Sigmoid colon (tissue), 7 donors: ENCODE measurements at places on chromosomes 16 and 17. TPM values are rescaled to one million over a fixed set of nuclear protein-coding genes. Genes with fewer than 3 reads are reported as not detected.

DNA sequence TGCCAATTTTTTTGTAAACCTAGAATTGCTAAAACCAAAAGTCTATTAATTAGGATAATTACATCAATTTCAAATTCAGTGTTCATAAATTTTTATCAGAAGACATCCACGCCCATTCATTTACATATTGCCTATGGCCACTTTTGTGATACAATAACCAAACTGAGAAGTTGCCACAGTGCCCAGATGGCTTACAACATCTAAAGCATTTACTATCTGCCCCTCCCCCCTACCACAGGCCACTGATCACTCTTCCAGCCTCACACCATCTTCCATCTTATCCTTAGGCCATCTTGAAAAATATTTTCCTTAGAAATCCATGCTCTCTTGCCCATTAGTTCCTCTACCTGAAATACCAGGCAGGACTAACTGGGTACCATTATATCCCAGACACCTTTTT, 6.3 kb upstream of the PRKAR1A start:
- no peaks in the 10 kb centered on the region for H3K36me3 ChIP-seq
- no peaks in the 10 kb centered on the region for H3K27me3 ChIP-seq
- no peak overlapping the region for H3K4me3 ChIP-seq
- H3K4me1 ChIP-seq, result peaks cover 1% of the 10 kb centered on the region
- DNase-seq, result no peak

GRCh38 chr16:24332178-24332577, 76.0 kb downstream of the CACNG3 start:
- no peak overlapping the region for H3K27ac ChIP-seq
- no peaks in the 10 kb centered on the region for H3K4me1 ChIP-seq
- H3K36me3 ChIP-seq, result no peaks in the 10 kb centered on the region
- H3K27me3 ChIP-seq, result no peaks in the 10 kb centered on the region
- no peak for DNase-seq
- no peak overlapping the region for H3K4me3 ChIP-seq

GRCh38 chr16:55151561-55152305, 172.3 kb upstream of the IRX6 start:
- no peak overlapping the region for H3K4me3 ChIP-seq
- no peaks in the 10 kb centered on the region for H3K36me3 ChIP-seq
- DNase-seq, result no peak
- no peaks in the 10 kb centered on the region for H3K27me3 ChIP-seq

- no peaks in the 10 kb centered on the region for H3K27me3 ChIP-seq
- H3K4me3 ChIP-seq, result peak overlapping the region; percentile 58
- DNase-seq, result peak; percentile 79
- H3K36me3 ChIP-seq, result no peaks in the 10 kb centered on the region
- peaks cover 77% of the 10 kb centered on the region for H3K4me1 ChIP-seq
Observed at GRCh38 chr16:29815032-29815721, 775 bp upstream of the PAGR1 start.

- H3K36me3 ChIP-seq, result no peaks in the 10 kb centered on the region
- no peak overlapping the region for H3K27ac ChIP-seq
- DNase-seq, result no peak
Observed at GRCh38 chr16:12344577-12345343, 368.2 kb downstream of the SNX29 start.

DNA sequence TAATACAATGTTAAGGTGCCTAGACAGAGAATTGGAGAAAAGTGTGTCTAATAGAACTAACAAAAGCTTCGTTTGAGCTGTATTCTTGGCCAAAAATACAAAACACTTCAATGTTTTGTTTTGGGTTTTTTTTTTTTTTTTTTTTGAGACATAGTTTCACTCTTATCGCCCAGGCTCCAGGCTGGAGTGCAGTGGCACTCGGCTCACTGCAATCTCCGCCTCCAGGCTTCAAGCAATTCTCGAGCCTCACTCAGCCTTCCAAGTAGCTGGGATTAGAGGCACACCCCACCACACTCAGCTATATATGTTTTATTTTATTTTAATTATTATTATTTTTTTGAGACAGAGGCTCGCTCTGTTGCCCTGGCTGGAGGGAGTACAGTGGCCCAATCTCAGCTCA, 38.3 kb upstream of the CARMIL2 start:
- DNase-seq, result no peak
- no peaks in the 10 kb centered on the region for H3K27me3 ChIP-seq
- no peak overlapping the region for H3K27ac ChIP-seq
- peaks cover 10% of the 10 kb centered on the region for H3K36me3 ChIP-seq
- no peak overlapping the region for H3K4me3 ChIP-seq

Gene GAS7
- total RNA-seq, result 64.2 TPM

Gene GPR142
- total RNA-seq, result not detected

Gene ATMIN
- total RNA-seq, result 30.3 TPM

Gene CMTM2
- total RNA-seq, result not detected
